ENCODE measurements at places on chromosomes 4 and X. TPM values are rescaled to one million over a fixed set of nuclear protein-coding genes. Genes with fewer than 3 reads are reported as not detected.

The EFHC2 gene
- total RNA-seq = 0.07 TPM

The MAGEA11 gene
- total RNA-seq = not detected

The ADH1A gene
- total RNA-seq = not detected

The PASD1 gene
- not detected for total RNA-seq

The CHRNA9 gene
- total RNA-seq = not detected

The TRAM1L1 gene
- total RNA-seq = 0.57 TPM

The SCD5 gene
- total RNA-seq = 55.7 TPM

The MSN gene
- total RNA-seq = 978 TPM

The FRG2 gene
- not detected for total RNA-seq

The KLB gene
- total RNA-seq = under 0.01 TPM

The WDR44 gene
- total RNA-seq = 33.2 TPM

The ZAR1 gene
- total RNA-seq = not detected

The EGF gene
- total RNA-seq = not detected

The ADGRL3 gene
- total RNA-seq = not detected

The AKAP4 gene
- not detected for total RNA-seq

The TMPRSS11A gene
- not detected for total RNA-seq

The HTR2C gene
- total RNA-seq = not detected

The CFI gene
- 39.3 TPM for total RNA-seq

The CCNB3 gene
- total RNA-seq = 4.7 TPM
